Vagina (tissue), 2 donors: ENCODE measurements at places on chromosomes 16 and 17.
A peak's percentile ranks its signal among the peaks of the same experiment; 100 is the strongest.

- no peak for DNase-seq
These were observed 142.6 kb downstream of the UTP18 start for GRCh38 chr17:51402899-51403298.

- no peak for DNase-seq
These were observed 31.3 kb downstream of the DCUN1D3 start for GRCh38 chr16:20868890-20869289.

- DNase-seq: no peak
These were observed 100.3 kb downstream of the TANC2 start for GRCh38 chr17:63066158-63066813.

GRCh38 chr17:41635121-41636097, 11.0 kb upstream of the KRT17 start:
- DNase-seq: no peak

GRCh38 chr16:7614021-7614795, 281.6 kb downstream of the RBFOX1 start:
- DNase-seq: no peak

DNA sequence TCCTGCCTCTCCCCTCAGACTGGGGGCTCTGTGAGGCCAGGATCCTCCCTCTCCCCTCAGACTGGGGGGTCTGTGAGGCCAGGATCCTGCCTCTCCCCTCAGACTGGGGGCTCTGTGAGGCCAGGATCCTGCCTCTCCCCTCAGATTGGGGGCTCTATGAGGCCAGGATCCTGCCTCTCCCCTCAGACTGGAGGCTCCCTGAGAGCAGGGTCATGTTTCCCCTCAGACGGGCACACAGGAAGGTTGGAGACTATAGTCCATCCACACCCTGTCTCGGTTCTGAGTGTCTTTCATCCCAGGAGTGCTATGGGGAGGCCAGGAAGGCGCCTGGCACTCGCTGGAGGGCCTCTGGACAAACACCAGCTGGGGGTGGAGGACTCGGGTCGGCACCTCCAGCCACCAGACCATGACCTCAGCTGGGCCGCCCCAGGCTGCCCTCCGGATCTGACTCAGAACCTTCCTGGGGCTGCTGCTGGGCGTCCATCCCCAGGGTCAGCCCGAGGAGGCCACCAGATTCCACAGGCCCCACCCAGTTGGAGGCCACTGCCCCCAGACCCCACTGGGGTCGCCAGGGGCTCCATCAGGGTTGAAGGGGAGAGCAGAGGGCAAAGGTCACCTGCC, 21.9 kb upstream of the DLX4 start:
- no peak for DNase-seq

DNA sequence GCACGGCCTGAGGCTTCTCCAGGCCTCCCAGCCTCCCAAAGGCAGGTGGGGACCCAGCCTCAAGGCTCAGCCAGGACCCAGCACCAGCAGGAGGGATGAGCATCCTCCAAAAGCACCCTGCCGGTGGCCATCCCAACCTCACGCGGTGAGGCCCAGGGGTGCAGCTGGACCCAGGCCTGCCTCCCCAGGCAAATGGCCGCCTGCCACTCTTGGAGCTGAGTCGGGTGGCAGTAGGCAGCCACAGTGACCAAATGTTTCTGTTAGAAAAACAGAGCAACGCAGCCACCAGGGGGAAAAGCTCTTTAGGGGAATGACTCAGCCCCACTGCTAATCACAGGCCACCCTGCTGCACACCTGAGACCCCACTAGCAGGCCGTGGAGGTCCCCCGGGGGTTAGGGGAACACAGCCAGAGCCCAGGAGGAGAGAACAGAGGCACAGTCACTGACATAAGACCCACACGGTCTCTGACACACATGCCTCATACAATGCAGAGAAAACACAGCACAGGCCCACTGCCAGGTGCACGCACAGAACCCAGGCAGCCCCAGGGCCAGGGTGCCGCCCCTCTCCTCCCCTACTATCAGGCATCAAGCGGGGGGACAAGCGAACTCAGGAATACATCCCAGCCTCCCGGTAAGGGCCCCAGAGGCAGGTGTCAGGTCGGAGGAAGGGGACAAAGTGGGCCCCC, 12.4 kb downstream of the BCAR1 start:
- DNase-seq: no peak

DNA sequence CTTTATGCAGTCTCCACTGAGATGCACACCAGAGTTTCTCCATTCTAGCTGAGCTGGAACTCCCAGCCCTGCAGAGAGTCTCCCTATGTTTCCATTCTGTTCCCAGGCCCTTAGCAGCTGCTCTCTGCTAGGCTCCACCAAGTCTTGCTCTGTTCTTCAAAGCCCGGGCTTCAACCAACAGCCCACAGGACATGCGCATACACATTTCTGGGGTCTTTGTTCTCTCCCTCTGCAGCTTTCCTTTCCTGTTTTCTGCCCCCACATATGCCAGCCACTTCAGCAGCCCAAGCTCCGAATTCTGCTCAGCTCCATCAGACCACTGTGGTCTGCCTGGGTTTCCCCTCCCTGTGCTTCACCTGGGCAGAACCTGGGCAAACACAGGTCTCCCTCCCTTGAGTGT, 205.9 kb downstream of the CBLN1 start:
- DNase-seq: peak; percentile 60

DNA sequence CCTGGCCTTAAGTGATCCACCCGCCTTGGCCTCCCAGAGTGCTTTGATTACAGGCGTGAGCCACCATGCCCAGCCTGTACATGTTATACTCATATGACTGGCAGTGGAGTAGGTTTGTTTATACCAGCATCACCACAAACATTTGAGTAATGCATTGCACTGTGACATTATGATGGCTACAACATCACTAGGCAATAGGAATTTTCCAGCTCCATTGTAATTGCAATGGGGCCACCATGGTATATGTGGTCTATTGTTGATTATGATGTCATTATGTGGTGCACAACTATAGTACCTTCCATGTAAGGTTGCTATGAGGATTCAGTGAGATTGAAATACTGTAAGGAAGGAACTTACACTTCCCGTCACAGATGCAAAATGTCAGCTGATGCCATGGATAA, 168.9 kb downstream of the COPRS start:
- no peak for DNase-seq

GRCh38 chr16:17269439-17269838, 201.3 kb downstream of the XYLT1 start:
- no peak for DNase-seq

- no peak for DNase-seq
These were observed 57.5 kb downstream of the CYTH1 start for GRCh38 chr17:78724544-78724943.

DNA sequence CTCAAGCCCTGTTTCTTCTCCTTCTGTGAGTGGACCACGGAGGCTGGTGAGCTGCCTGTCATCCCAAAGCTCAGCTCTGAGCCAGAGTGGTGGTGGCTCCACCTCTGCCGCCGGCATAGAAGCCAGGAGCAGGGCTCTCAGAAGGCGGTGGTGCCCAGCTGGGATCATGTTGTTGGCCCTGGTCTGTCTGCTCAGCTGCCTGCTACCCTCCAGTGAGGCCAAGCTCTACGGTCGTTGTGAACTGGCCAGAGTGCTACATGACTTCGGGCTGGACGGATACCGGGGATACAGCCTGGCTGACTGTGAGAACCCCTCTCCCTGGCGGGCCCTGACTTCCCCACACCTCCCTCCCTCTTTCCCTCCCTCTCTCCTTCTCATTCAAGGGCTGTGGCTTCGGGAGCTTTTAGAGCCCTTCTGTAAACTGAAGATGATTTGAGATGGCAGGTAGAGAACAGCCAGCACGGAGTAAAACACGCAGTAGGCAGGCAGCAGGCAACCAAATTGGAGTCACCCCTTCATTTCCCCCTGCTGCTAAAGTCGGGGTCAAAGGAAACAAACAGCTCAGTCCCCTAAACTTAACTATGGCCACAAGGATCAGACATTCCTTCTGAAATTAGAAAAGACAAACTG, 3.9 kb downstream of the SPACA3 start:
- no peak for DNase-seq

GRCh38 chr17:70185285-70185684, 16.0 kb downstream of the KCNJ2 start:
- no peak for DNase-seq

DNA sequence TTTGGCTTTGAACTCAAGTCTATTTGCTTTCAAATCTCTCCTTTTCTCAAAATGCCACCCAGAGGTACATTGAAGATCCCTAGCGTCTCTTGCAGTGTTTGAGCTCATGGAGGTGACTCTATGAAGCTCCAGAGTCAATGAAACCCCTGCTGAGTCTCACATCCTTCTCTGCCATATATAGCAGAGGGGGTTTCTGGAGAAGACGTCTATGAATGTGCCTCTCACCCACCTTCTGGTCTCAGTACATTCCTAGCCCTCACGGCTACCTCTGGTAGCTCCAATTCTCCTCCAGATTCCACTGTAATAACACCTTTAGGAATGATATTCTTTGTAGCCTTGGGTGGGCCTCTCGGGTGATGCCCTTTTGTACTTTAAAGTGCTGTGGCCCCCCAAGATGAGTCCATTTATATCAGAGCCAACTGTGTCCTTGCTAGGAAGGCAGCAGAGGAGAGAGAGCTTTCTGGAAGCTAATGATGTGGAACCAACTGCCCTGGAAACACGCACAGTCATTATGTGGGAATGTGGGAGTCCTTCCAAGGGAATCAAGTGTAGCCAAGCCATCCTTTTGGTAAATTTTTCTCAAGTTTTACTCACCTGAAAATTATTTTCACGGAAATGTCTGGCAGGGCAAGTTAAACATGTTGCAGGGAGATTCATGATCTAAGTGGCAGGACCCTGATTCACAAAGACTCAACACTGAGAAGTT, 123.4 kb downstream of the ASIC2 start:
- peak; percentile 40 for DNase-seq

- no peak for DNase-seq
These were observed 64.4 kb upstream of the TBX2 start for GRCh38 chr17:61335105-61335844.

- no peak for DNase-seq
These were observed 85.0 kb downstream of the NOG start for GRCh38 chr17:56678249-56679114.

DNA sequence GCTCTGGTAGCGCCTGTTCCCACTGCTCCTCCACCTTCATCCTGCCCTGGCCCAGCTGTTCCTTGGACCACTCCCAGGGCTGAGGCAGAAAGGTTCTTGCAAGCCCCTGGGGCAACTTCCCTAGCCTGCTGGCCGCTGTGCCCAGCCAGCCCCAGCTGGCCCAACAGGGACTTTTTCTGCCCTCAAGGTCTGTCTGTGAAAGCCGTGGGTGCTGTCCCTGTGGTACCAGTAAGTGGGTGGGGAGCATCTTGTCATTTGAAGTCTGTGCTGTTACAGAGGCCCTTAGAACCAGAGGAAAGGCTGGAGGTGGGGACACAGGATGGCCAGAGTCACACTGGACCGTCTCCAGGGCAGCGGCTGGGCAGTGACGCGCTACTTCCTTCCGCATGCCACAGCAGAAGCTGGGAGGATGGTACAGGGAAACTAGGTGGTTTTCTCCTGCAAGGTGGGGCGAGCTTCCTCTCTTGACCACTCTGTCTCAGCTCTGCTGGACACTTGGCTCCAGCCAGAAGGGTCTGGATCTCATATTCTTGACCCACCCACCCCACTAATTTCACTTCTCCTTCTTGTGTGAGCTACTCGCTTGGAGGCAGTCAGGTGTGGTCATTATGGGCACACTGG, 87.8 kb downstream of the PLCG2 start:
- DNase-seq: no peak

GRCh38 chr16:84613408-84614072, 4.3 kb downstream of the COTL1 start:
- no peak for DNase-seq

DNA sequence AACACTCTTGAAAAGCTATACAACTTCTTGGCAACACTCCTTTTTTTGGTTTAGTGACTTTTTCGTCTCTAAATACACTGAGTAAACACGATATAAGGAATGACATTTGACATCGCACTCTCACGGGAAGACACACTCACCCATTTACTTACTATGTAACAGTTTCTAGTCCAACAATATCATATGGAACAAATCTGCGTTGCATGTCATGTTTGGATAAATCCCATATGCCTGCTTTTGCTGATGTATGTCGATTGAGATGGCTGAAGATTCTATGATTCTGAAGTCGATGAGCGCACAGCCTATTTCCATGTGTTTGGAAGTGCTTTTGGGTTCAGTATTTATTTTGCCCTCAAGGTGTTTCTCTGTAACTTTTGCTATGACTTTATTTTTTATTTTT, 18.2 kb downstream of the ITGAE start:
- DNase-seq: no peak

DNA sequence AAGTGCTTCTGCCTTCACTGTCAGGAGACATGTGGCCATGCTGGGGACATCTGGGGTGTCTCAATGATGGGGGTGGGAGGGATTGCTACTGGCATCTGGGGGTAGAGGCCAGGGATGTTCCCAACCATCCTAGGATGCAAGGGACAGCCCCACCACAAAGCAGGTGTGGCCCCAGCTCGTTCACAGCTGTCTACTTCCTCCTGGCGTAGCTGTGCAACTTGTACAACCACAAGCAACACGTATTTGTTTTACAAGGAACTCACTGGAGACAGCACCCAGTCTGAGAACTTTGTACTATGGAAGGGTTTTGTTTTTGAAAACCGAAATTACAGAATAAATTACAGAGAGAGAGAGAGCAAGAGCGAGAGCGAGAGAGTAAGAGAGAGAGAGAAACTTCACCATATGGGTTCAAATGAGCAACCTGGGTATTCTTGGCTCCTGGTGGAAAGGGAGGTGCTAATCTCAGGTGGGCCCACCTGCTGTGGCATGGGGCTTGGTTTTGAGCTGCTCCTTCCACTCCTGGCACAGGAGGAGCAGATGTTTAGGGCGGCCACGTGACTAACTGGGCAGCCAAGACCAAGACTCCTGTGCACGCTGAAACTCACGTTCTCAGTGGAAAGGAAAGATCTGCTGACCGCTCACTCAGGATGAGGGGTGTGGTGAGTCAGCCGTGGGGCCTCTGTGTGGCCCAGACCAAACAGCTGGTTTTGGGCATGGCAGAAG, 17.5 kb upstream of the TNFRSF13B start:
- no peak for DNase-seq

DNA sequence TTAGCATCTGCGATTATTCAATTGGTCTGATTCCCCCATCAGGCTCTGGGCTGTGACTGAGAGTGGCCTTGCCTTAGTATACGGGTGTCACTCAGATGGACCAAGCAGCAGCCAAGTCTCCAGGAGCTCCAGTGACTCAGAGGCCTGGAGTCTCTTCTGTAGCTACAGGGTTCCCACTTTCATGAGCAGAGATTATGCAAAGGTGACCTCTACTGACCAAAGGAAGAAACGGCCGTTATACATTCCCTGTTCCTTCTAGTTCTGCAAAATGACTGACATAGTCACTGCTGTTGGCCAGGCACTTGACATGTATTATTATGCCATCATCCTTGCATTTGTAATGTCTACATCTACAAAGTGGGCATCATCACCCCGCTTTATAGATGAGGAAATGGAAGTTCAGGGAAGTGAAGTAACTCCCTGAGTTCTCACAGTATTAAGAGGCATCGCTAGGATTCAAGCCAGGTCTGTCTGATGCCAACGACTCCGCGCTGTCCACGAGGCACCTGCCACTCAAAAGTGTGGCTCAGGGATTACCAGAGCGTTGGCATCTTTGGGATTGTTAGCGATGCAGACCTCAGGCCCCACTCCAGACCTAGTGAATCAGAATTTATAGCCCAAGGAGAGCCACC, 23.3 kb downstream of the SLC38A7 start:
- no peak for DNase-seq
